Tongue (tissue), 3 donors: ENCODE measurements at places on chromosomes 4 and X. TPM values are rescaled to one million over a fixed set of nuclear protein-coding genes. Genes with fewer than 3 reads are reported as not detected.

GRCh38 chr4:121360495-121360894, 20.3 kb downstream of the QRFPR start:
- DNase-seq: no peak

SOWAHB gene
- 0.82 TPM for total RNA-seq

DNA sequence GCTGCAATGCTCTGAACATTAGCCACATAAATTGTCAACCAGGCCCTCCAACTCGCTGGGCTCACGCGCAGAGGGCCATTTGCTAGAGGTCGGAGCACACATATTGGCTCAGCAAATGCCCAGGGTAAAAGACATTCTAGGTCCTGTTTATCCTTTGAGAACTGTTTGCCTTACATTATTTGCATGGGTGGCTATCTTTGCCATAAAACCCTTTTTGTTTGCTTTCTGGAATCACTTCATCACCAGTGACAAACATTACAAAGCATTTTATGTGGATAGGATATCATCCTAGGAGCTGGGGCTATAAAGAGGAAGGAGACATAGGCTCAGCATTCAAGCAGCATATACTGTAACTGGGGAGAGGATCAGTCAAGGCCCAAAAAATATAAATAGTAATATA, 149.2 kb upstream of the RAI2 start:
- DNase-seq: no peak

STK26 gene
- total RNA-seq: 21.7 TPM

- DNase-seq: no peak
Measured at GRCh38 chr4:132065940-132066495, 1083.1 kb upstream of the PCDH10 start.

RHOXF1 gene
- not detected for total RNA-seq

DNA sequence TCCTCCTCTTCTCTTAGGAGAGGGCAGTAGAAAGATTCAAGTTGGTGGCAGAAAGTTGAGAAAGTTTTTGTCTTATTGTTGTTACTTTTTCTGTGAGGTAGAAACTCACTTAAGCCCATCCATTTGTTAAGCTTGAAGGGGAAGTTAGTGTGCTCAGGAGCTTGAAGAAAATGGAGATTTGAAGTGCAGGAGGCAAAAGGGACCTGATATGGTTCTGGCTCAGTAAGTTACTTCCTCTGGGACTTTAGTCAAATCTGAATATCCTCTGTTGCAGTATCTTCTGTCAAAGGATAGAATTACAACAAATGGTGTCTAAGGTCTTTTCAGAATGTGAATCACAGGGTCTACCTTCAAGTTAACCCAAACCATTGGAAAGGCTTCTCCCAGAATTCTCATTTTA, 46.2 kb downstream of the CXCL13 start:
- DNase-seq: no peak

CXCL6 gene
- total RNA-seq: 0.51 TPM

DRP2 gene
- 2.1 TPM for total RNA-seq

SEL1L3 gene
- total RNA-seq: 22.6 TPM

DNA sequence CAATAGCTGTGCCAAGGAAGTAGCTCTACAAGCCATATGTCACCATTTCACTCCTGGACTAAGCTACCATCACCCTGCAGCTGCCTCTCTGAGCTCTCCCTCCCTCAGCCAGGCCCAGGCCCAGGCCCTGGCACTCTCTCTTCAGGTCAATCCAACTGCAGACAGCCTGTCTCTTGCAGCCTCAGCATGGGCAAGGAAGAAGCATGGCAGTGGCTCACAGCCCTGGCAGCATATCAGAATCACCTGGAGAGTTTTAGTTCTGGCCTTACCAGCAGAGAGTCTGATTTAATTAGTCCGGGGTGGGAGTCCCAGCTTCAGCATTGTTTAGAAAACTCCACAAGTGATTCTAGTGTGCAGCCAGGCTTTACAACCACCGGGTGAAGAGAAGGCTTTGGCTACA, 31.5 kb downstream of the NALF2 start:
- no peak for DNase-seq

- DNase-seq: no peak
Measured at GRCh38 chrX:10518073-10518472, 102.3 kb downstream of the MID1 start.

MAOB gene
- 3.2 TPM for total RNA-seq

- DNase-seq: no peak
Measured at GRCh38 chrX:153824348-153824747, 6.0 kb downstream of the PDZD4 start.

- DNase-seq: no peak
Measured at GRCh38 chr4:78939667-78940008, 400 bp upstream of the PAQR3 start.

DNA sequence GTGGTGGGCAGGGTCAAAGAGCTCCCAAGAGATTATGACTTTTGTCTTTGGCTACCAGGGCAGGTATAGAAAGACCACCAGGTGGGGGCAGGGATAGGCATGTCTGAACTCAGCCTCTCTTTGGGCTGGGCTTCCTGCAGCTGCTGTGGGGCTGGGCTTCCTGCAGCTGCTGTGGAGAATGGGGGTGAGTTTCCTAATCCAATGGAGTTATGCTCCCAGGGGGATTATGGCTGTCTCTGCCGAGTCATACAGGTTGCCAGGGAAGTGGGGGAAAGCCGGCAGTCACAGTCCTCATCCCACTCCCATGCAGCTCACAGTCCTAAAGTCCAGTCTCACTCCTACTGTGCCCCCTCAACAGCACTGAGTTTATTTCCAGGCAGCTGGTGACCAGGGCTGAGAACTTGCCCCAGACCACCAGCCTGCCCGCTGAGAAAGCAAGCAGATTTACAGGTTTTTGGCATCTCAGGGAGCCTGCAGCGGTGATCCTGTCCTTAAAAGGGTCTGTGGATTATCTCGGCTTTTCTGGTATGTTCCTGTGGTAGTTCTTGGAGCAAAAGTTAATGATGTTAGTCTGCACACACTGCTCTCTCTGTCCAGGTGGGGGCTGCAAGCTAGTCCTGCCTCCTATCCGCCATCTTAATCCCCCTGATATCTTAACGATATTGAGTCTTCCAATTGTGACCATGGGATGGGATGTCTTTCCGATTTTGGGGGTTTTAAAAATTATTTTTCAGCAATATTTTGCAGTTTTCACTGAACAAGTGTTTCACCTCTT, 133.4 kb downstream of the RTL9 start:
- DNase-seq: no peak

DNA sequence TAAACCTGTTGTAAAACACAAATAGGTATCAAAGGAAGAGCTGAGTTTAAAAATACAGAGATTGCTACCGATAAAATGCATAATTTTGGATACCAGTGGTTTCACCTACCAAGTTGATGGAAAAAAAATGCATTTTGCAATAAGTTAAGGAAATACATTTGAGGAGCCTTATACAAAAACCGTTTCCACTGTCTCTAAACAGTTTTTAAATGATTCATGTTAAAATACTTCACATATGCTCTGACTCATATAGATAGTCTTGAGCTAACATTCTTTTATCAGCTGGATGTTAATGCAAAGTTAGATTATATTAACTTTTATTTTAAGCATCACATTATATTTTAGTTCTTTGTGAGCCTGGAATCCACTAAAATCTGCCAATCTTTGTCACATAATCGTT, 50.6 kb upstream of the ANKRD17 start:
- no peak for DNase-seq

GRCh38 chr4:109232681-109233080, 69.8 kb downstream of the COL25A1 start:
- DNase-seq: no peak

DNA sequence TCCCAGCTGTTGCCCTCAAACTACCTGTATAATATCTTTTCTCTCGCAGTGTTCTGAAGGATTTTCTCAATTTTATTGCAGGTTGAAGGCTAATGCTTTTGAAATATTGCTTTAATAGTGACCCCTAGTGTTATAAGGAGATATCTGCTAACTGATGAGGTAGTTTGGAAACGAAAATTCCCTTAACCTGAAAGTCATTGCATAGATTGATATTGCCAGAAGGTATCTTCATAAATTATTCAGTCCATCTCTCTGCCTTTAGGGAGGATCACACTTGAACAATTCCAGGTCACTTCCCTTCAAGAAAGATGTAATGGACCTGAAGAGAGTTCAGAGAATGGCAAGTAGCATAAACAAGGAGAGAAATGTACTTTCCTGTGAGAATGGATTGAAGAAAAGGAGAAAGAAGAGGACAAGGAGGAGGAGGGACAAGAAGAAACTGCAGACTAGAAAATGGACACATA, 44.1 kb downstream of the TIGD4 start:
- DNase-seq: peak; percentile 38

DNA sequence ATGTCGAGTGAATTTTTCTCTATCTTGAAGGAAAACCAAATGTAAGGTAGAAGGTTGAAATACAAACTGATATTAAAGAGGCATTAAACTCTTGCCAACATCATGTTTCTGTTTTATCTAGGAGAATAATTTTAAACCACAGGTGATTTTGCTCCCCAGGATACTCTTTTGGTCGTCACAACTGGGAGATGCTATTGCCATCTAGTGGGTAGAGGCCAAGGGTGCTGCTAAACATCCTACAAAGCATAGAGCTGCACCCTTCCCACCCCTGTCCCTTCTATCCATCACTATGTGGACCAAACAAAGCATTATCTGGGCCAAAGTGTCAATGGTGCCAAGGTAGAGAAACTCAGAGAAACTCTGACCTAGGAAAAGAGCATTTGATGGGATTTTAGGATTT, 154.6 kb upstream of the MAGEB2 start:
- peak; percentile 2 for DNase-seq

- no peak for DNase-seq
Measured at GRCh38 chr4:48665555-48666186, 114.4 kb downstream of the FRYL start.

NSG1 gene
- 2.4 TPM for total RNA-seq

C4orf50 gene
- 0.10 TPM for total RNA-seq

MAGEC2 gene
- not detected for total RNA-seq

DNA sequence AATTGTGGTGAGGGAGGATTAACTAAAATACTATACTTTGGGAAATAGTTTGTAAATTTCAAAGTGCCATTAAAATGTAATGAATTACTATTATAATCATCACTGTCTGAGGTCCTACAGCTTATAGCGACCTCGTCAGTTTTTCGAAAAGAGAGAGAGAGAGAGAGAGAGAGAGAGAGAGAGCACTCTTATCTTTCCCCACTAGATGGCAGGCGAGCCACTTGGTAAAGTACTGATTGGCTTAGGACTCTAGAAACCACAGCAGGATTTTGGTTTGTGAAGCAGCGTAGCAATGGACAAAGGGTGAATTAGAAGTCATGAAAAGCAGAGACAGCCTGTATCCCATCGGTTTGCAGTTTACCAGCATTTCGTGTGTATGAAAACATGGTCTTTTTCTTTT, 52.5 kb downstream of the LINC00632 start:
- peak; percentile 81 for DNase-seq

DNA sequence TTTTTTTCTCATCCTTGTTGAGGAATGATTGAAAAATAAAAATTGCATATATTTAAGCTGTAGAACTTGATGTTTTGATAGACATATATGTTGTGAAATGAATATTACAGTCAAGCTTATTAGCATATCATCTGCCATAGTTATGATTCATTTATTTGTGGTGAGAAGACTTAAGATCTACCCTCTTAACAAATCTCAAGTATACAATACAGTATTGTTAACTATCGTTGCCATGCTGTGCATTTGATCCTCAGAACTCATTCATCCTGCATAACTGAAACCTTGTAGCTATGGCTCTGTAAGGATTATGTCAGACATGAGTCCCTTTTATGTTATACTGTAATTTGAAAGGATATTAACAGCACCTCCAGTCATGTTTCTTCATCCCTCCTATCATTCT, 2045.3 kb downstream of the ARAP2 start:
- no peak for DNase-seq

TAPT1 gene
- 46.1 TPM for total RNA-seq

MGST2 gene
- 34.0 TPM for total RNA-seq

DNA sequence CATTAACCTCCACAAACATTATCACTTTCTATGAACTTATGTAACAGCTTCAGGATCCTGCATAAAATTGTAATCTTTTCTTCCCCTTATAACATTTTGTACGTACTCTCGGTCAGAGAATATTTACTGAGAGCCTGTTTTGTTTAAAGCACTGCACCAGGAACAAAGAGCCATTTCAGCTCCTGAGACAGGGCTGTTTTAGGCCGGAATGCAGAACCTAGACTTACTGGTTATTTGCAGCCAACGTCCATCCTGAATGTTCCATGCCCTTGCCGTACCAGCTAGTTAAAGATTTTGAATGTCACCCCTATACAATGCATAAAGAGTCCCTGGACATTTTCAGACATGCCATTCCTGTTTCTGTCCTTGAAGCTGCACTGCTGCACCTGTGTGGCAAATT, 248.8 kb downstream of the PCDH7 start:
- no peak for DNase-seq

FRMD7 gene
- total RNA-seq: 0.82 TPM

GRCh38 chr4:41661442-41662076, 87.0 kb downstream of the PHOX2B start:
- DNase-seq: peak; percentile 84

- no peak for DNase-seq
Measured at GRCh38 chr4:26294904-26295303, 25.9 kb upstream of the RBPJ start.

- DNase-seq: no peak
Measured at GRCh38 chrX:17644001-17644400, 93.3 kb upstream of the SCML1 start.

- no peak for DNase-seq
Measured at GRCh38 chr4:130820448-130820847, 1724.5 kb downstream of the C4orf33 start.
